ENCODE measurements at places on chromosomes 7 and 10. TPM values are rescaled to one million over a fixed set of nuclear protein-coding genes. Genes with fewer than 3 reads are reported as not detected.

DNA sequence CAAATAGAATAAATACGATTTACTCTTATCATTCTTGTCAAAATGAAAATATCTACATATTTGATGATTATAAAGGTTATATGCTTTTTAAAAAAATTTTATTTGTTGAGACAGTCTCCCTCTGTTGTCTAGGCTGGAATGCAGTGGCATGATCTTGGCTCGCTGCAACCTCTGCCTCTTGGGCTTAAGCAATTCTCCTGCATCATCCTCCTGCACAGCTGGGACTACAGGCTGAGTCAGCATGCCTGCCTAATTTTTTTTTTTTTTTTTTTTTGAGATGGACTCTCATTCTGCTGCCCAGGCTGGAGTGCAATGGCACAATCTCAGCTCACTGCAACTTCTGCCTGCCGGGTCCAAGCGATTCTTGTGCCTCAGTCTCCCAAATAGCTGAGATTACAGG lies 48.9 kb downstream of the PUS7 start:
- DNase-seq = no peak

The MRPS16 gene
- 152 TPM for total RNA-seq

DNA sequence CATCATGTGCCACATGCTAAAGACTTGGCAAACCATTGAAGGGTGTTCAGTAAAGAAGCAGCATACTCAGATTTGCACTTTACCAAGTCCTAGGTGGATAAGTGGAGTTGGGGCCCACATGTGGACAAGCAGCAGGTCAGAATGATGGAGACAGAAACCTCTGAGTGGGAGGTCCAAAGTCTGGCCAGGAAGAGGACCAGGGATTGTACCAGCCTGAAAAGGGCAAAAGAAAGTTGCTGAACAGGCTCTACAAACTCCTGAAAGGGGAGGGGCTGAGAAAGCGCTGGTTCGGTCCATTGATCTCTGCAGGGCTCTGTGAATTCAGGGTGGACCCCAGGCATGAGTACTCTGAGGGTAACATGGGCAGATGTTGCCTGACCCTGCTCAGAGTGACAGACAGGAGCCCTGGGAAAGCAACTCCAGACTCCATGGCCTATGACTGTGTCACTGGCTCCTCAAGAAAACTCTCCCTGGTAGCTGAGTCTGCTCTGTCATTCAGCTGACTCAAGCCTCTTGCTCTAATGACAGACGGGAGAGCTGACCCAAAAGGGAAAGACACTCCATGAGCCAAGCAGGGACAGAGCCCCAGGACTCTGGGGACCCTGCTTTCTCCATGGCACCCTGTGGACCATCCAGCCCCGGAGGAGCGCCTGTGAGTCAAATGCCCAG lies 68.5 kb downstream of the TBXAS1 start:
- DNase-seq = no peak

- no peak for DNase-seq
Observed at GRCh38 chr7:82319674-82320118, 123.9 kb downstream of the CACNA2D1 start.

The FAM237B gene
- total RNA-seq = not detected

DNA sequence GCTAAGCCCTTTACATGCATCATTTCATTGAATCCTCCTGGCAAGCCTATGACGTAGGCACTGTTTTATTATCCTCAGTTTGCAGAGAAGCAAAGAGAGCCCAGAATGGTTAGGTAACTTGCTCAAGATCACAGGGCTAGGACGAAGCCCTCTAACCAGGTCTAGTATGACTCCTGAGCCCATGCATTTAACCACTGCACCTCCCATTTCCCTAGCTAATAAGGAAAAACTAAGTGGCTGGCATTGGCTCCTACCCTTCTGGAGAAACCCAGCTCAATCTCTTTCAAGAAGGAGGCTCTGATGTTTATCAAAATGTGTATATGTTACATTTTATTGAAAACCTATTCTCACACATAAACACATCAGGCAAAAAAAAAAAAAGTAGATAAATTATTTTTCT lies 19.8 kb downstream of the MYOF start:
- no peak for DNase-seq

GRCh38 chr10:9950070-9950469 lies 1067.6 kb upstream of the CELF2 start:
- DNase-seq = no peak

The CACNB2 gene
- total RNA-seq = 1.6 TPM

The MMD2 gene
- not detected for total RNA-seq

DNA sequence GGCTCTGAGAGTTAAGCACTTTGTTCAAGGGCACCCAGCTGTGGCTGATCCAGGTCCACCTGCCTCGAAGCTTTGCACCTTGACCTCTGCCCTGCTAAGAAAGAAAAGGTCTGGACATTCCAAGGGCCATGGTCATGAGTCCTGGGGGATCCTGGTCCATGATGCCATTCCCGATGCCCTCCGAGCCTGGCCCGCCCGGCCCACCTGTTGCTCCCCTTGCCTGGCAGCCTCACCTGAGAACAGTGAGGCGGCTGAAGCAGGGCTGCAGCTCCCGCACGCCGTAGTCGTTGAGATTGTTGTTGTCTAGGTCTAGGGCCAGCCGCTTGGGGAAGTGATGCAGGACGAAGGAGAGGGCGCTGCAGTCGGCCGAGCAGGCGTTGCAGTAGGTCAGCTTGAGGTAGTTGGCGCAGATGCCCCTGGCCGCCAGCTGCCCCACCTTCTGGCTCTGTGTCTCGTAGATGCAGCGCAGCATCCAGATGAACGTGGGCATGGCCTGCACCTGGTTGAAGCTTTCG lies 27.5 kb downstream of the NOD1 start:
- DNase-seq = no peak

The SH2D4B gene
- total RNA-seq = not detected

DNA sequence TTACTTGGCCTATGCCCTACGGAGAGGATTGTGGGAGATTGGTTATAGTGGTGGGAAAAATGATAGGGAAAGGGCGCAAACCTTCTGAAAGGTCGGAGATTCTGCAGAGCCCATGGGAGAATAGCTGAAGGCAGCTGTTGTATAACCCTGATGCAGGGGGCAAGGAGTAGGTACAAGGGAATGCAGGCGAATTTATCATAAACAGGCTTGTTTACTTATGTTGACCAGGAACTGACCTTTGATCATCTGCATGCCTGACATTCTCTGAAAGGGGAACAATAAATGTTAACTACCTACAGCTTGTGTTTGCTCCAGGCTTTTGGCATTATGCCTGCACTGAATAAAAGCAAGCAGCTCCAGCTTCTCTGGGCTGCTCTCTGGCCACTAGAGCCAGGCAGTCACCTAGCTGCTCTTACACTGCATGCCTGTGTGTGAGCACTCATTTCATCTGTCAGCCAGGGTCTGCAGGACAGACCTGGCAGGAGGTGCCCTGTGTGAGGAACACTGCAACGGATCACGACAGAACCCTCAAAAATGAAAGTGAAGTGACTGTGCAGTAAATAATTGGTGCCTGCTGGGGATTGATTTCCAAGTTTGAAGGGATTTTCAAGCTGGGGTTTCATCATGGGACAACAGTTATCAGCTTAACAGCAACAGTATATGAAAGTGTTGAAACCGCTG lies 31.1 kb upstream of the ABCA13 start:
- DNase-seq = no peak

DNA sequence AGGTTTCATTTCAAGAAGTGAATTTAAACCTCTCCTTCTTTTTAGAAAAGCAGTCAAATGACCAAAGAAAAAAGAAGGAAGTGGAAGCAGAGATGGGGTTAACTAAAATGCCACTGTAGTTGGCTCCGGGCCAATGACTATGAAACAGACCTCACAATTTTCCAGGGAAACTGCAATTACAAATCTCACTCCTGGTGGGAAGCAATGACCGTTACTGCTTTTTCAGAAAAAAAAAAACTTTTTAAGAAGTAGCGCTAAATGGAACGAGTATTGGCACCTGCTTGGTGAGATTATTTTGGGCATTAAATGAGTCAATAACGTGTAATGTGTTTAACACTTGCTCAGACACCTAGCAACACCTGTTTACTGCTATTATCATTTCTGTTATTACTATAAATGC lies 1.2 kb downstream of the SFRP4 start:
- no peak for DNase-seq

- DNase-seq = no peak
Observed at GRCh38 chr7:47576866-47577306, 5.0 kb downstream of the TNS3 start.

DNA sequence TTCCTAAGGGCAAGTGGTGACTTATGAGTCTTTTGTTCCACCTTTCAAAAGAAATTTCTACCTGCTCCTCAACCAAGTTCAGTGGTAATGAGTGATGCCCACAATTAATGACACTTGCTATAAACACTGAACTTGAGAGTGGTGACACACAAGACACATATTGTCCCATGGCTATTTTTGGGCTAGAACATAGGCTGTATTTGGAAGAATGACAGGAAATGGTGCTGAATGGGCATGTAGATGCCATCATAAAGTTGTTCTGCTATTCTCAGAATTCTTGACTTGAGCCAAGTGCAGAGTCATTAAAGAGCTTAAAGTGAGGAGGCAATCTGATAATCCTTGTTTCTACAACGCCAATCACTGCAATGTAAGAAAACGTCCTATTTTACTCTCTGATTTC lies 313.3 kb downstream of the AGMO start:
- no peak for DNase-seq

- DNase-seq = no peak
Observed at GRCh38 chr10:66244953-66245352, 680.9 kb upstream of the LRRTM3 start.

- no peak for DNase-seq
Observed at GRCh38 chr10:84336406-84337090, 8.2 kb downstream of the CCSER2 start.

- no peak for DNase-seq
Observed at GRCh38 chr10:133163889-133164815, 4.1 kb downstream of the KNDC1 start.

Data from activated T-helper 2 cell treated with anti-CD3 and anti-CD28 coated beads, Interferon-gamma antibody, Interleukin-2, Interleukin-4, amounts not matched to agents 10 μg/mL and 5 μg/mL and 100 μg/mL, durations not matched to agents 14 hours and 24 hours and 36 hours (primary cell).